ENCODE measurements at places on chromosomes 13 and 19. TPM values are rescaled to one million over a fixed set of nuclear protein-coding genes. Genes with fewer than 3 reads are reported as not detected.

DNA sequence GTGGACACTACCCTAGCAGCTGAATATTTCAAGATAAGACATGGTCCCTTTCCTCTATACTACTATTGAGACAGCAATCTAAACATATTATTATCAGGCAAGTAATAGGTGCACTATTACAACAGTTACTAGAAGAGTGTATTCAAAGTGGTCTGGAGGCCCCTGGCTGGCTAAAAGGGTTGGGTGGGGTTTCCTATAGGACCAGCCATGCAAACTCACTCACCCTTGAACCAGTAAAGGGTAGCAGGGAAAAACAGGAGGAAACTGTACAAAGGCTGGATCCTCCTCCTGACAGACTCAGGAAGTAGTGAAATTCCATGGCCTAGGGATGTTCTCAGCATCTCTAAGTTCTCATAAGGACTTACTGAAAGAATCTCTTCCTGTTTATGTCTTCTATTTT, 7.7 kb downstream of the SMAD9 start:
- H3K4me3 ChIP-seq = no peak overlapping the region
- DNase-seq = no peak
- no peak overlapping the region for H3K27ac ChIP-seq
- H3K36me3 ChIP-seq = no peaks in the 10 kb centered on the region
- no peaks in the 10 kb centered on the region for H3K27me3 ChIP-seq
- no peaks in the 10 kb centered on the region for H3K4me1 ChIP-seq

SRRM5 gene
- 0.59 TPM for total RNA-seq

GRCh38 chr13:42047561-42048341, 697 bp upstream of the DGKH start:
- H3K4me1 ChIP-seq = no peaks in the 10 kb centered on the region
- peak overlapping the region; percentile 89 for H3K27ac ChIP-seq
- peak overlapping the region; percentile 73 for H3K4me3 ChIP-seq
- H3K36me3 ChIP-seq = no peaks in the 10 kb centered on the region
- H3K27me3 ChIP-seq = no peaks in the 10 kb centered on the region
- peak; percentile 40 for DNase-seq

DNA sequence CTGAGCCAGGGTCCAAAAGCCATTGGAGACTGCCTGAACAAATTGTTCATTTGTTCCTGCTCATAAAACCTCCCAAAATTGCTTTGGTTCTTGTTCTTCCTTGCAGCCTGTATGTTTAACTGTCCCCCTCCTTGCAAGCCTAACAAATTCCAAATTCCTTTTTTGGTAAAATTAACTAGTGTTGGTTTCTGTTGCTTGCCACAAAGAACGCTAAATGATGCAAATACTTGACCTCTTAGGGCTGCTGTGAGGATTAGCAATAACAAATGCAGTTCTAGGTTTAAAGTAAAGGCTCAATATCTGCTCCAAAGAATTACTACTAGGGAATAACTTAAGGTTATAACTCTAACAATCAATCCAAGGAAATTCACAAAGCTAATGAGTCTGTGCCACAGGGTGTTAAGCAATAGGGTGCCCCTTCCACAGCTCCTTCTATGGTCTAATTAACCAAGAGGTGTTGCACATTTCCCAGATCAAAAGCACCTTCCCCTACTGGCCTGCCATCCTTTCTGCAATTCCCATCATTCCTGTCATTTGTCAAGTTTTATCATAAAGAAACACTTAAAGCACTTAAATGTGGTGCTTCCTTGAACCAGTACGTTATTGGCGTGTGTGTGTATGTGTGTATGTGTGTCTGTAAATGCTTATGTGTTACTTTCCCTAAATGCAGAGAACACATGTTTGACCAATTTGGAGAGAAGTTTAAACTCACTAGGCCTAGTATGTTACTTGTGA, 110.2 kb downstream of the RAP2A start:
- no peak for DNase-seq
- H3K36me3 ChIP-seq = no peaks in the 10 kb centered on the region
- no peaks in the 10 kb centered on the region for H3K27me3 ChIP-seq
- H3K27ac ChIP-seq = no peak overlapping the region
- no peak overlapping the region for H3K4me3 ChIP-seq

DNA sequence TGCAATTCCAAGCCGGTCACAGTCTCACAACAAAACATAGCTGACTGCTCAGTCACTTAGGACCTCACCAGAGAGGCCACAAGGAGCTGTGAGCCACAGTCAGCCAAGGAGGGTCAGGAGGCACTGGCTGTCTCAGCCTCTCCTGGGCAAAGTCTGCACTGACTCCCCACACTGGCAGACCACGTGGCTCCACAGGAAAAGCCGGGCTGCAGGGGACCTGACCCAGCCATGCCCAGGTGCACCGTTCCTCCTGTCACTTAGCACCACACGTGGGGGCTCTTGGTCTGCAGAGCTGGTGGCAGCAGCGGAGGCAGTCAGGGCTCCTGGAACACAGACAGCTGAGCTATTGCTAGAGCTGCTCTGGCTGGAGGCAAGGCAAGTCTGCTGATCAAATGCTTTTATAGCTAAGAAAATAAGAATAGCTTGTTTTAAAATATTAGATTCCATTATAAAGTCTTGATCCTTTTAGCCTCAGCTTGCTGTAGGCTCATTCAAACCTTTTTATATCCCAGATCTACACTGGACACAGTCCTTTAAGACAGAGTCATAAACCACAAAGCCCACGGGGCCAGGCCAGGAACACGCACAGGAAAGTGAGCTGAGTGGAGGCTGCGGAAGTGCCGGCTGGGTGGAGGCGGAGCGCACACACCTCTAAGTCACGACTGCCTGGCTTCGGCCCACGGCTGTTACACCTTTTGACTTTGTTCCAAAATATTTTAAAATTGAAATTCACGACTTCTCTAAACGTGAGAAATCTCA, 744.1 kb downstream of the UQCRFS1 start:
- no peak overlapping the region for H3K4me3 ChIP-seq
- no peaks in the 10 kb centered on the region for H3K27me3 ChIP-seq
- no peaks in the 10 kb centered on the region for H3K36me3 ChIP-seq
- DNase-seq = no peak
- H3K4me1 ChIP-seq = no peaks in the 10 kb centered on the region

ICAM5 gene
- total RNA-seq = not detected

DNA sequence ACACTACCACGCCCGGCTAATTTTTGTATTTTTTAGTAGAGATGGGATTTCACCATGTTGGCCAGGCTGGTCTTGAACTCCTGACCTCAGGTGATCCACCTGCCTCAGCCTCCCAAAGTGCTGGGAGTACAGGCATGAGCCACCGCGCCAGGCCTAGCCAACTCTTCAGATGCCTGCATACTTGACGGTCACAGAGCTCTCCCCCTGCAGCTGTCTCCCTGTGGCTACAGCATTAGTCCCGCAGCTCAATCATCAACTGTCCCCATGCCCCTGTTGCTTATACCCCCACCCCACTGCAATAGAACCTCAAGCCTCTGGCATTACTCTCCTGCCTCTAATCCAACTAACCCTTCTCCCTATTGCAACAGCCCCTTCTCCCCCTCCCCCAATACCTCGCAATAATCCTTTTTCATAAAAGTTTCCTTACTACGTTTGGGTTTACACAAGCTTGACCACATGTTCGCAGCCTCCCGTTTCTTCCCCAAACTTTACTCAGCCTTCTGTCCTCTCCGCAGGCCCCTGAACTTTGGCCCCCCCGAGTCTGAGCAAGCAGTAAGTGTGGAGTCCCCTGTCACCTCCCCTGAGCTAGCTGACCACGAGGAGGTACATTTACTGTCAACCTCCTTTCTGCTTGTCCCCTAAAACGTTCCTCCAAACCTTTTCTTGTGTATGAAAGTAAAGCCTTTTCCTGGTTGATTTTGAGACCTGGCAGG, 1.7 kb downstream of the ZNF77 start:
- H3K27me3 ChIP-seq = no peaks in the 10 kb centered on the region
- no peak overlapping the region for H3K4me3 ChIP-seq
- no peaks in the 10 kb centered on the region for H3K4me1 ChIP-seq
- DNase-seq = no peak

ZNF20 gene
- total RNA-seq = 6.0 TPM

ZNF345 gene
- 12.6 TPM for total RNA-seq

FGF22 gene
- total RNA-seq = not detected

GRCh38 chr19:33374236-33374714, 766 bp downstream of the CEBPG start:
- no peaks in the 10 kb centered on the region for H3K27me3 ChIP-seq
- H3K27ac ChIP-seq = peak overlapping the region; percentile 94

GRCh38 chr19:34416021-34416545, 11.9 kb downstream of the PDCD2L start:
- DNase-seq = no peak
- no peak overlapping the region for H3K4me3 ChIP-seq
- no peak overlapping the region for H3K27ac ChIP-seq
- no peaks in the 10 kb centered on the region for H3K36me3 ChIP-seq
- no peaks in the 10 kb centered on the region for H3K4me1 ChIP-seq

OR1M1 gene
- total RNA-seq = not detected

PGLYRP2 gene
- 9.2 TPM for total RNA-seq

PBX4 gene
- 2.6 TPM for total RNA-seq

SELENOV gene
- total RNA-seq = not detected

DNA sequence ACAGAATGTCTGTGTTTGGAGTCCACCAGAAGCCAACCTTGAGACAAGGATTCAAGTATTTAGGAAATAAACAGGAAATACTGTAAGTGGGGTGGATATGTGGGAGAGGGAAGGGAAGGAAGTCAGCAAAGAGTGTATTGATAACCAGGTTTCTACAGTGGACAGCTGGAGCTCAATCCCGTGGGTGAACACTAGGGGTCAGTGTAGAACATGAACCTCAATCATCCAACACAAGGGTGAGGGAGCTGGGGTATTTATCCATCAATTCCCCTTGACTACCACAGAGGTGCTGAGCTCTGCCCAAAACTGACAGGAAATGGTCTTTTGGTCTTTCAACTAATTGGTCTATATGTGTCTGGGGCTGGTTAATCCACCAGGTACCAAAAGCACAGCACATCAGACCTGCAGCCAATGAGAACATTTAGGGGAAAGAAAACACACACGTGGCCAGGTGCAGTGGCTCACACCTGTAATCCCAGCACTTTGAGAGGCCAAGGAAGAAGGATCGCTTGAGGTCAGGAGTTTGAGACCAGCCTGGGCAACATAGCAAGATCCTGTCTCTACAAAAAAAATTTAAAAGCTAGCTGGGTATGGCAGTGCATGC, 5.6 kb upstream of the SYDE1 start:
- no peak for DNase-seq
- no peaks in the 10 kb centered on the region for H3K27me3 ChIP-seq
- no peak overlapping the region for H3K27ac ChIP-seq
- no peaks in the 10 kb centered on the region for H3K4me1 ChIP-seq

DNA sequence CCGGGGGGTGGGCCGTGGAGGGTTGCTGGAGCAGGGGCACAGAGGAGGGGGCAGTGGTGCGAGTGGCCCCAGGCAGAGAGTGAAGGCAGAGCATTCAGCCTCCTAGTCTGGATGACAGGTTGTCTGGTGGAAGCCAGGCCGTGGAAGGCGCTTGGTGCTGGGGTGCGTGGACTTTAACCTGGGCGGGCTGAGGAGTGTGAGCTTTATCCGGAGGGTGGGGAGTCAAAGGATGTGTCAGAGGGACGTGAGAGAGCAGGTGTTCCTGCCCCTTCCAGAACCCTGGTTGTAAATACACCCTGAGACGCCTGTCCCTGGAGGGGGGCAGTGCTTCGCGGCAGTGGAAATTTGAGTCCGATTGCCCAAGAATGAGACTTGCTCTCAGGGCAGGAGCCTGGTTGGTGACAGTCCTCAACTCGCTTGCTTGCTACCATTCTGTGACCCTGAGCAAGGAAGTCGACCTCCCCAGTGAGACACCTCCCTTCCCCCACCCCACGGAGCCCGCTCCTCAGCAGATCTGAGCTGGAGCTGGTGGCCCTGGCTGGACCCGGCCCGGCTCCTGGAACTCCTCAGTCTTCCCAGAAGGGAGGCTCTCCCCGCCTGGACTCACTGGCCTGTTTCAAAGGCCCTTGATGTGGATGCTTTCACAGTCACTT, 2.3 kb downstream of the SPPL2B start:
- no peaks in the 10 kb centered on the region for H3K36me3 ChIP-seq
- no peak overlapping the region for H3K4me3 ChIP-seq
- no peak for DNase-seq

ZNF681 gene
- total RNA-seq = 2.0 TPM

GRCh38 chr13:51767100-51767499, 36.9 kb downstream of the DHRS12 start:
- DNase-seq = no peak
- no peak overlapping the region for H3K4me3 ChIP-seq
- H3K27me3 ChIP-seq = no peaks in the 10 kb centered on the region
- H3K27ac ChIP-seq = no peak overlapping the region
- no peaks in the 10 kb centered on the region for H3K36me3 ChIP-seq
- H3K4me1 ChIP-seq = no peaks in the 10 kb centered on the region

TDRD3 gene
- total RNA-seq = 14.6 TPM

- H3K4me3 ChIP-seq = no peak overlapping the region
- no peak overlapping the region for H3K27ac ChIP-seq
- H3K27me3 ChIP-seq = no peaks in the 10 kb centered on the region
- DNase-seq = no peak
- H3K4me1 ChIP-seq = no peaks in the 10 kb centered on the region
- no peaks in the 10 kb centered on the region for H3K36me3 ChIP-seq
These were observed 361.5 kb downstream of the ENOX1 start for GRCh38 chr13:43425234-43425633.

DNA sequence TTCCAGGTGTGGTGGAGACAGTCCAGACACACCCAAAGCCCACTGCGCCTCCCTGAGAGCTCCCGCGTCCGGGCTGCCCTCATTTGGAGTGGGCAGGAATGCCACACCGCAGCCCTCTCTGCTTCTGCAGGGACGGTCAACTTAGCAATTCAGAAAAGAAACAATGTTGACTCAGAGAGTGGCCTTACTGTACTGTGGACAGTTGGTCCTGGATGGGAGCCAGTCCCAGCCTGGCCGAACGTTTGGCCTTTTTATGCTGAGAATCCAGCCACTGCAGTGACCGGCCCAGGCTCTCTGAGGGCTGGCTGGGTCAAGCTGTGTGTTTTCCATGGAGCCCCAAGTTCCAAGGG, 7.2 kb downstream of the GAS6 start:
- no peaks in the 10 kb centered on the region for H3K36me3 ChIP-seq
- H3K4me3 ChIP-seq = no peak overlapping the region
- H3K27me3 ChIP-seq = no peaks in the 10 kb centered on the region
- no peak for DNase-seq
- no peak overlapping the region for H3K27ac ChIP-seq

Data from prostate gland (tissue), 2 donors.